NCI-H2029 (cell line): ENCODE measurements at places on chromosomes 4 and X.
A peak's percentile ranks its signal among the peaks of the same experiment; 100 is the strongest.

DNA sequence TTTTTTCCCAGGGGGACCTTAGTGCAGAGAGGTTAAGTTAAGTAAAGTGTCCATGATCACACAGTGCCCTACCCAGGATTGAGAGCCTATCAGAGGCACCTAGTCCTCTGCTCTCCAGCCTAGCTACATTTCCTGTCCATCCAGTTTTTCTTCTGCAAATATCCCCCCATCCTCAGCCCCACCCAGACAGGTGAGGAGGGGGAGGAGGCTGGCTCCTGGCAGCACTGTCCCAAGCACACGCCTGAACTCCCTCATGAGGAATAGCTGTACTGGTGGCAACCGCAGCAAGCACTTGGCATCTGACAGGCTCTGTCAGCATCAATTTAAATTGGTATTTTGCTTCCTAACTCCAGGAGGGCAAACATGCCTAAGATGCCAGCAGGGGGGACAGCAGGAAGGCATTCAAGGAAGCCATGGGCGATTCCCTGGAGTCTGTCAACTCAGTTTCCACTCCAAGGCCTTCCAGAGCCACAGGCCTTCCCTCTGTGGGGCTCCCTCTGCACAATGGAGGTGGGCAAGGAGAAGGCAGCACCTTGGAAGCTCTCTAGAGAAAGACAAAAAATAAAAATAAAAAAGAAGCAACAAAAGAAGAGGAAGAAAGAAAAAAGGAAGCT, 6.4 kb upstream of the FRMPD3 start:
- DNase-seq: peak; percentile 60

DNA sequence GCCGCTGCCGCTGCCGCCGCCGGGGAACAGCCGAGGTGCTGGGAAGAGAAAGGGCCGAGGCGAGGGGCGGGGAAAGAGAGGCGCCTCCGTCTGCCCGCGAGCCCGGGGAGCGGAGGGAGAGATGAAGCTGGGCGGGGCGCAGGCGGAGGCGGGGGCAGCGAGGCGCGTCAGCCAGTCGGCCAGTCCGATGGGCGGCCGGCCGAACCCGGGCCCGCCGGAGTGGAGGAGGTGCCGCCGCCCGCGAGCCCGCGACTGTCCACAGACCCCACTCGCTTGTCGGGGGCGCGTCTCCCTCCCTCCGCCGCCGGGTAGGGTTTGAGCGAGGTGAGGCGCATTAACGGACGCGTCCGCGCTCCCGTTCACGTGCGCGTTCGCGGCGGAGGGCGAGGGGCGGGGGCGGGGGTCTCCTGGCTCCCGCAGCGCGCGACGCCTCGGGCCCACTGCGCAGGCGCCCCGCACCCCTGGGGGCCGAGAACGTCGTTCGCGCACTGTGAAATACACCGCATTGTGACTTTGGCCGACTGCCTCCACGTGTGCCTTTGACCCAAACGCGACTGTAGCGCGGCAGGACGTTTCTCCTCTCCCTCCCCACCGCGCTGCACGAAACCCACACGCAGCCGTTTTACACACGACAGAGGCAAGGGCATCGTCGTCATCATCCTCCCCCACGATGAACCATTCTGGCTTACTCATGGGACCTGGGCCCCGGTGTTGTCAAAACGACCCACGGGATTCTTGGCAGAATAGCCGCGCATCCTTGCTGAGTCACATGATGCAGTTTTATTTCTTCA, at the start of gene NUDT11:
NUDT11 (minus strand) TSS at position 92 of the 791 bp plus-strand sequence. CDS start 148 bp downstream, outside the sequence.
- no peak for DNase-seq

GRCh38 chrX:136822337-136823095, 41.8 kb upstream of the ARHGEF6 start:
- no peak for DNase-seq

DNA sequence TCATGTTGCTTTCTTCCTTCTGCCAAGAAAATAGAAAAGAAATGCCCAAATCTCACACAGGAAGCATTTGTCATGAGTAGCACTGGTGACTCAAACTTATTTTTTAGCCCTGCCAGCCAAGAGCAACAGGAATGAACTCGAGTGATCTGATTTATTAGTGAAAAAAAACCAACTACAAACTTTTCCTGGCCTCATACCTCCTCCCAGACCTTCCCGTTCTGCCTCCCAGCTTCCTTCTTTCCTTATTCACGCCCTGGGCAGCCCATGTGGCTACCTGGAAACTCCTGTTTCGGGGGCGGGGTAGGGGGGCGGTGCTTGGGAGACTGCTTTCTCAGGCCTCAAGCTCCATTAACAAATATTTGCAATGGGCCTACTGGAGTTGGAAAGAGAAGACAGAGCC, 178.5 kb downstream of the NHS start:
- no peak for DNase-seq

DNA sequence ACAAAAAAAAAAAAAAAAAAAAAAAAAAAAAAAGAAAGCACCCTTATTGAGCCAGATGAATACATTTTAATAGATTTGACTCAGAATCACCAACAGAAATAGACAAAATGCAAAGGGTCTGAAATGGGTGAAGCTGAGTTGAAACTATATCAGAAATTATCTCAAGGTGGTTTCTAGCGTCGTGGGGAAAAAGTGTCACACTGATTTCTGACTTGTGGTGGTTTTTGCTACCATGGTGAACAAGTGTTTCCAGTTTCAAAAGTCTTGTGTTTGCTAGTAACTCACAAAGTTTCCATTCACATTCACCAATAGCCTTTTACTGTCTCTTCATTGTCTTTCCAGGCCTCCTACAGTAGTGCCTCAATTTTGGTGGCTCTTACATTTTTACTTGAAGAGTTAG, 135.5 kb downstream of the ARHGAP24 start:
- no peak for DNase-seq

GRCh38 chr4:154958621-154959358, 177.7 kb downstream of the RBM46 start:
- DNase-seq: no peak

DNA sequence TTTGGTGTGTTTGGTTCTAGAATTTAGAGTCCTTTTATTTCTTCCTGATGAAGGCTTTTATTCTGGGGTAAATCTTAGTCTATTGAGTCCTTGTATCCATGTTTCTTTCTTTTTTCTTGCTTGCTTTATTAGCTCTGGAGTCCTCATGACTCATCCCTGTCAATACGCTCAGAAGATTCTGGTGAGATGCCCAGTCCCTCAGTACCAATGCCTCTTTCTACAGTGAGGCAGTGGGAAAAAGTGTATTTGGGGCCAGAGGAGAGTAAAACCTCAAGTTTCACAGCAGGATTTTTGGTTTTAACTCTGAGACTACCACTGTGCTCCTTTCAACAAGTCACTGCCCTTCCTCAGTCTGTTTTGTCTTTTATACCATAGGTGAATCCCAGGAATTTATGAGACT, 368.0 kb downstream of the GBA3 start:
- DNase-seq: no peak

DNA sequence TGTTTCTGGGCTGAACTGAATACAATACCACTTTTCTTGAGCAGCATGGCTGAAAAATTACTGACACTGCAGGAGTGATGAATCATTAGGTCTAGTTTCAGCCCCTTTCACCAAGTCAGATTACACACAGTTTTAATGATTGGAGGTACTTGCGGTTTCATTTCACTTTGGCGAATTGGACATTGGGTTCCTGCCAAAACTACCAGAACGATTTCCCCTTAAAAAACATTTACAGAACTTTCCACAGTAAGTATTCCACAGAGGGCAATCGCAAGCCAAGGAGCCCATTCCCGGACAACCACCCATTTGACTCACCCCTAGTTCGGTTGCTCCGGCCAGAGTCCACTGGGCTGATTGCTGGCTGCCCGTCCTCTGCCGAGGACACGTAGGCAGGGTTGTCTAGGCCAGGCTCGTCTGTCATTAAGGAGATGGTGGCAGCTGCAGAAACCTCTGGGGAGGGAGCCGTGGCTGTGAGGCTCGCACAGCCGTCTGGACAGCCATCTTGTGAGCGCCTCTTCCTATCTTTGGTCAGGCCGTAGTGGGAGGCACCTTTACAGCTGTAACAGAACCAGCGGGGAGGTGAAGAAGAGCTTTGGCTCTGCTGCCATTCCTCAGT, 83.5 kb downstream of the LNX1 start:
- peak; percentile 34 for DNase-seq

DNA sequence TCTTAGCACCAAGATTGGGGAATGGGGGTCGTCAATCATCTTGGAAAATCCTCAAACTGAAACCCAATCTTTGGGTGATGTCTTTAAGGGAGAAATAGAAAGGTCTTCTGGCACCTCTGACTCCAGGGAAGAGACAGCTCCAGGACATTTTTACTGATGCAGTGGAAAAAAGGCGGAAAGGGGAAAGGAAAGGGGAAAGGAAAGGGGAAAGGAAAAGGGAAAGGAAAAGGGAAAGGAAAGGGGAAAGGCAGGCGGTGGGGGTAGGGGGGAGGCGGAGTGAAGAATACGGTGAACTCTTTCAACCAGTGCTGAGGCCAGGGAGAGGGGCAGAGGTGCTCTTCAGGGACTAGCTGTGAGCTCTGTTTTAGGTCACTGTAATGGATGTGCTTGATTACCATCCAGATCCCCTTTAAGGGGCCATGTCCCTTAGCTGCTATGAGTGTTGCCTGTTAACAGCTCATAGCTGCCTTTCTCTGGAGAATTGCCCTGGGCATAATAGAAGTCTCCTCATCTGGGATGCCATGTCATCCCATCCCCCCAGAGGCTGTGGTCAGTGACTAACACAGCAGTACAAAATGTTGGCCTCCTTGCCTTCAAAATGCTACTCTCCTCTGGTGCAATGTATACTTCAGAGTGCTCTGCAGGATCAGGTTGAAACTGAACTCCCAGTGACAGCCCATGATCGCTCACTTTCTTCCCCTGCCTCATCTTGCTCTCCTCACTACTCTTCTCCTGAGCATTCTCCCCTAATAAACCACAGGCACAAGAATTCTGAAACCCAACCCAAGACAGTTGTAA, 92.4 kb upstream of the AP1S2 start:
- DNase-seq: no peak

DNA sequence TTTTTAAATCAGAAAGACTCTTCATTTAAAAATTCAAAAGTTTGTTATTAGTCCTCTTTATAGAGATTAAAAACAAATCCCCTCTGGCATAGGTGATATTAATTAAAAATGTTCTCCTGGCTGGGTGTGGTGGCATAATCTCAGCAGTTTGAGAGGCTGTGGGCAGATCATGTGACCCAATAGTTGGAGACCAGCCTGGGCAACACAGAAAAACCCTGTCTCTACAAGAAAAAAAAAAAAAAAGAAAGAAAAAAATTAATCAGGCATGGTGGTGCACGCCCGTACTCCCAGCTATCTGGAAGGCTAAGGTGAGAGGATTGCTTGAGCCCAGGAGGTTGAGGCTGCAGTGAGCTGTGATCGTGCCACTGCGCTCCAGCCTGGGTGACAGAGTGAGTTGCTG, 38.9 kb downstream of the RASGEF1B start:
- DNase-seq: no peak

GRCh38 chrX:69060631-69061408, 104.4 kb downstream of the PJA1 start:
- no peak for DNase-seq

GRCh38 chr4:153676486-153676885, 7.6 kb upstream of the TLR2 start:
- DNase-seq: no peak

- DNase-seq: no peak
Observed at GRCh38 chr4:144189121-144189520, 48.6 kb upstream of the GYPA start.

GRCh38 chr4:37827030-37827685, 672 bp downstream of the PGM2 start:
- no peak for DNase-seq

DNA sequence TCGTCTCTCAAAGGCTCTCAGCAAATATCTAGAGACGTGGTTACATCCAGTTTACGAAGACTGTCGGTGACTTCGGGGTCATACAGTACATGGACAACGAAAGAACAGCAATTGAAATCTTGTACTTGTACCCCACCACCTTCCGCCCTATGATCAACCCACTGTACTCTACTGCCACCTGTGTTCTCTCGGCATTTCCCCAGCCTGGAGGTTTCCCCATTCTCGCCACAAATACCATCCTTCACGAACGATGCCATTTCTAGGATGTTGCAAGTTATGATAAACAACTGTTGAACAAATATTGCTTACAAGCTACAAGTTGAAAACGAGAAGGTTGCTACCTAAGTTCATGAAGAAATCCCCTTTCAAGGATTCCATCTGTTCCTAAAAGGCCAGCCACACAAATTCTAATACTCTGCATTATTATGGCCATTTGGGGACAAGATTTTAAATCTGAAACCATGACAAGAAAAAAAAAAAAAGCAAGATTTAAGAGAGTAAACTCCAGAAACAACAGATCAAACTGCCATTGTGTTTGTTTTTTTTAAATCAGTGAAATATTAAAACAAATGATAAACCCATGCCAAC, 1.6 kb downstream of the APBB2 start:
- DNase-seq: no peak

DNA sequence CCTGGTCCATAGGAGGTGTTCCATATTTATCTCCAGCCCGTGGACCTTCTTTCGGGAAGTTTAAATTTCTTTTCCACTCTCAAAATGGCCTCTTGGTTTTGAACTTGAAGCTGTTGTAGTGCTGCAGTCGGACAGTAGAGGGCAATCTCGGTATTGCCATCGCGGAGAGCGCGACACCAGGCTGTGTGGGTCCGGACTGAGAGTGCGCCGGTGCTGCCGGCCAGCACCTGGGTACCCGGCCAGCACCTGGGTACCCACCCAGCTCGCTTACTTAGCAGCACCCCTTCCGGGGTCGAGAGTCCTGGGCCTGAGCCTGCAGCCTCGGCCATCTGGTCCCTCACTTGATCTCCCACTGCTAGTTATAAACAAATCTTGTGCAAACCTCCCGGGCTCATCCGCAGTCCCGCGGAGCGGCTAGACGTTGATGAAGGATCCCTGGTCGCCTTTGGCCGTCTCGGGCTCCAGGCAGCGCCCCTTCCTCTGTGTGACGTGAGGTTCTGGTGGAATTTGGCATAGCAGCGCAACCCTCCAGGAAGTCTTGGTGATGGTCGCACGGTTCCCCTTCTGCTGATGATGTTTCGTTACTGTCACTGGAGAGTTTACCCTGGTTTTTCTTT, 18.0 kb downstream of the FAM9A start:
- no peak for DNase-seq

DNA sequence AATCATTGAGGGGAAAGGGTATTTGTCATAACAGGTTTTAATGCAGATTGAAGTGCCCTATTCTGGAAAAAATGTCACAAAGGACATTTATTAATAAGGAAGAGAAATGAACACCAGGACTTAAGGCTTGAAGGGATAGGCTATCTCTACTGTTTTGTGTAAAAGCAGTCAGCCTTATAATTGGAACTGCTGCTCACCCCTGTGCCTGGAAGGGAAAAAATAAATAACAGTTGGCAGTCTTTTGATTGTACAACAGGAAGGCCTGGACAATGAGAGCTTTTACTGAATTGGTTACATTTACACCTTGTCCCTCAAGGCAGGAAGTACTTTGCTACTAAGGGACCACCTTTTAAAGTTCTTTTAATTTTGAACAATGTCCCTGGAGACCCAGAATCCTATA, 17.8 kb upstream of the MAGED4 start:
- DNase-seq: no peak

GRCh38 chr4:159390648-159391047, 287.8 kb downstream of the RAPGEF2 start:
- DNase-seq: no peak

- no peak for DNase-seq
Observed at GRCh38 chr4:71006203-71006907, 12.9 kb downstream of the DCK start.

- DNase-seq: no peak
Observed at GRCh38 chr4:6448476-6449170, 23.8 kb downstream of the PPP2R2C start.

- no peak for DNase-seq
Observed at GRCh38 chrX:13152518-13153185, 108.2 kb upstream of the FAM9C start.
